ENCODE measurements at places on chromosomes 16 and 17. TPM values are rescaled to one million over a fixed set of nuclear protein-coding genes. Genes with fewer than 3 reads are reported as not detected.

- ATAC-seq: no peak
Measured at GRCh38 chr16:17072104-17072503, 398.7 kb downstream of the XYLT1 start.

- ATAC-seq: no peak
Measured at GRCh38 chr16:57555831-57556230, 13.4 kb downstream of the ADGRG5 start.

DNA sequence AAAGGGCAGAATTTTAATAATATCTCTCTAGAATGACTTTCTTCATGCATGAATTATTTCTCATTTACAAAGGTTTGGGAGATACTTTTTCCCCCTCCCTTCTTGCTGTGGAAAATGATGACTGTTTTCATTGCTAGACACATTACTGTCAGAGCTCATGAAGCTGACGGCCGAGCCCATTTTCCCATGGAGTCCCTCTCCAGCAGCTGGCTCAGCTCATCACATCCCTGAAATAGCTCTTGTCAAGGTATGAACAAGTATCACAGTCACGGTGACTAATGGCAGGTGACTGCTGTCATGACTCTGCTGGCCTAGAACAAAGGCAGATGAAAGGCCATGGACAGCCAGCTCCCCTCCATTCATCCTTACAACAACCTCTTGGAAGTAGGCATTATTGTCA, 208.1 kb downstream of the ABCC12 start:
- ATAC-seq: no peak

DNA sequence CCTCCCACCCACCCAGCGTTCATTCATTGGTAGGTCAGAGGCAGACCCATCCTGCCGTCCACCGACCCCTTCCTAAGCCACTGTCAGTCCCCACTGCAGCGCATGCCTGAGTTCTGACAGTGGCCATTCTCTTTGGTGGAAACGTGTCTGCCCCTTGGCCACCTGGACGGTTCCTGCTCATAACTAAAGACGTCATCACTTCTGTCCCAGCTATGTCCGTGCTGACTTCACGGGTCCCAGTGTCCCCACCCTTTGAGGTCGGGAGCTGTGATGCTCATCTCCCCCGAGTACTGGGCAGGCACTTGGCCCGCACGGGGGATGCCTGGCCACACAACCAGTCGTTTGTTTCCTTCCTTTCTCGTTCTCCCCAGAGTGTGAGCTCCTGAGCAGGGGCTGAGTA, 267.1 kb downstream of the C16orf95 start:
- no peak for ATAC-seq

Gene SOST
- not detected for total RNA-seq
